ENCODE measurements at places on chromosomes 13 and 19.

GRCh38 chr19:34365463-34366401, 736 bp downstream of the GPI start:
- DNase-seq: no peak

- no peak for DNase-seq
These were observed 148.9 kb downstream of the SHISA2 start for GRCh38 chr13:25902891-25903341.

- DNase-seq: no peak
These were observed 184.2 kb downstream of the RFC3 start for GRCh38 chr13:34002141-34002540.

DNA sequence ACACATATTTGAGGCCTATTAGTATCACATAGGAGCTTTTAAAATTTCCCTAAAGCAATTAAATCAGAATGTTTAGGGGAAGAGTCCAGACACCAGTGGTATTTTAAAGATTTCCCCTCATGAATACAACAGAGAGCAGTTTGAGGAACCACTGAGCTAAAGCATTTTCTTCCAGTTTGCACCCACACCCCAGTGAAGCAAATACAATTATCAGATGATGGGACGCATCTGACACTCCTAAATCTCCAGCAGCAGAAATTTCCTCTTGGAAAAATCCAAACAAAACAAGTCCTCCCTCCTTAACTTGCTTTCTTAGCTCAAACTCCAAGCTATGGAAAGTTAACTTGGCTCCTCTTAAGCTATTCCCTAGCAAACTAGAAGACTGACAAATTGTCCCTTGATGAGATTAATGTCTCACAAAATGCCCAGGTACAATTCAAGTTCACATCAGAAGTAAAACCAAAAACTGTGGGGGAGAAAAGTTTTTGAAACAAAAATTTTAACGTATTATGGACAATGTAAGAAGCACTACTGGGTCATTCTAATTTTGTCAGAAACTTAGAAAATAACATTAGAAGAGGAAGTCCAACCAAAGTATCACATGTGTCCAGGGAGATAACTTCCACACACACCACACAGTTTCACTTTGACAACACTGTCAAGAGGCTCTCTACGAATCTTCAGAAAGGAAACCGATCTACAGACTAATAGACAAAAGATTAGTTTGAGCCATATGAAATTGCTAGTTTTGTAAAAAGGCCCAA, 74.1 kb downstream of the ABCC4 start:
- no peak for DNase-seq

- DNase-seq: no peak
These were observed 28.8 kb upstream of the RFC3 start for GRCh38 chr13:33789066-33789606.

DNA sequence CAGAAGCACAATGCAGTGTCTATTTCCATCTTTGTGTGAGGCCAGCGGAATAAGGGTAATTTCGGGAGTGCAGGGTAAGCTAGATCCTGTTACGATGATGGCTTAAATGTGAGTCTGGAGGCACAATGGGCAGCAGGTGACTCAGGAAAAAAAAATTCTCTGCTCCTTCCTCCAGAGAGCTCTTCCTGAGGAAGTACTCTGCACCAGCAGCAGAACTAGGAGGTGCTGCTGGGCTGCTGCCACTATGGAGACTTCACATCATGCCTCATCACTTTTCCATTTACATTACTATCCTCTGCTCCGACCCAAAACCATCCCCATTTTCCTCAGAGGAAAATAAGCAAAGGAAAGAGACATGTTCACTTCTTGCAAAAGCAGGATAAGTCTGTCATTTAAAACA, 282.0 kb downstream of the DNAJC15 start:
- no peak for DNase-seq

DNA sequence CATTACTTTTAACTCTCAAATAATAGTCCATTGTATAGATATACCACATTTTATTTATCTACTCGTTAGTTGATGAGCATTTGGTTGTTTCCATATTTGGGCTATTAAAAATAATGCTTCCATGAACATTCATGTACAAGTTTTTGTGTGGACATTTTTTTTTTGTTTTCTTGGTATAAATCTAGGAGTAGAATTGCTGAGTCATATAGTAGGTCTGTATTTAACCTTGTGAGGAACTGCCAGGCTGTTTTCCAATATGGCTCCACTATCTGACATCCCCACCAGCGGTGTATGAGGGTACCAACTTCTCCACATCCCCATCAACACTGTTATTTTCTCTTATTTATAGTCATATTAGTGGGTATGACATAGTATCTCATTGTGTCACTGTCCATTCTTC, 143.1 kb downstream of the RAP2A start:
- no peak for DNase-seq

DNA sequence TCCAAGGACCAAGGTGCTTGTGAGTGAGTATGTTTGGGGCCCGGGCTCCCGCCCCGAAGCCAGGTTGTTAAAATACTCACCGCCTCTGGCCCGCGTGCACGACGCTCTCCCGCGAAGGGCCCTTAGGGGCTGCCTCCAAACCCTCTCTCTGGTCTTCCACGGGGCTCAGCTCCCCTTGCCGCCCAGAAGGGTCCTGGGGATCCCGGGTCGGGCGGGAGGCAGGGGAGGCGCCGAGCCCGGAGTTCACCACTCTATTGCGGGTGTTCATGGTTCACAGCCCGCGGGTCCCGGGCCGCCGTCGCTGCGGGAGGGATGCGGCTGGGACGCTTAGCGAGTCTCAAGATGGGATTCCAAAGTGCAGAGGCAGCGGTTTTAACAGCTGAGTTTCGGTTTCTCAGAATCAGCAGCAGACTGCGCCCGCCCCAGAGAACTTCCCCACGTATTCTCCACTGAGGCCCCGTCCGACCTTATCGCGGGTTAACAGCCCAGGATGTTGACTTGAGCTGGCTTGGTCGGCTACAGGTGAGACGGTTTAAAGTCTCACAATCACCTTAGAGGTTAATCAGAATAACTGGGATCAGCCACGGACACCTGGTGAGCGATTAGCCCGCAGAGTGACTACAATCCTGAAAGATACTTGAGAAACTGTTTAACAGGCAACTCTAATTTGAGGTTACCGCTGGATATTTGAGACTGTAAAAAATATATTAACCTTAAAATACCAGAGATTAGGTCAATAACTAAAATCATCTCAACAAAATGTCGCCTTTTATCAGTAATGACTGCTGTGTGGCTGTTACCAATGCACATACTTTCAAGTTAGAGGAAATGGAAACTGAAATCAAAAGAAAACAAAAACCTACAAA, at the start of gene EPSTI1:
Gene EPSTI1, minus strand, starts transcription at position 344 of the 866 bp plus-strand sequence. Its CDS starts 76 bp downstream, at position 268.
- peak; percentile 62 for DNase-seq

GRCh38 chr19:32067685-32068084, 277.7 kb upstream of the ZNF507 start:
- no peak for DNase-seq

DNA sequence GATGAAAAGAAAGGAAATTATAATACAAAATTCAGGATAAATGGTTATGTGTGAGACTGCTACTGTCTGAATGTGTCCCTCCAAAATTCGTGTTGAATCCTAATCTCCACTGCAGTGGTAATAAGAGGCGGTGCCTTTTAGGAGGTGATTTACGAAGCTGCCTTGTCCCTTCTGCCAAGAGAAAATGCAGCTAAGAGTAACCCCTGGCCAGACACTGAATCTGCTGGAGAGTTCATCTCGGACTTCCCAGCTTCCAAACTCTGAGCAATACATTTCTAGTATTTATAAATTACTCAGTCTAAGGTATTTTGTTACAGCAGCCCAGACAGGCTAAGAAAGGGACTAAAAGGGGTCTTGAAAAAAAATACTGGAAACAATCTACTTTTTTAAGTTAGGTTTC, 152.6 kb downstream of the KLF12 start:
- no peak for DNase-seq

- DNase-seq: no peak
These were observed 2.8 kb downstream of the ZNF20 start for GRCh38 chr19:12137221-12137940.

- no peak for DNase-seq
These were observed 98.2 kb upstream of the C1QTNF9B start for GRCh38 chr13:23995283-23996073.

DNA sequence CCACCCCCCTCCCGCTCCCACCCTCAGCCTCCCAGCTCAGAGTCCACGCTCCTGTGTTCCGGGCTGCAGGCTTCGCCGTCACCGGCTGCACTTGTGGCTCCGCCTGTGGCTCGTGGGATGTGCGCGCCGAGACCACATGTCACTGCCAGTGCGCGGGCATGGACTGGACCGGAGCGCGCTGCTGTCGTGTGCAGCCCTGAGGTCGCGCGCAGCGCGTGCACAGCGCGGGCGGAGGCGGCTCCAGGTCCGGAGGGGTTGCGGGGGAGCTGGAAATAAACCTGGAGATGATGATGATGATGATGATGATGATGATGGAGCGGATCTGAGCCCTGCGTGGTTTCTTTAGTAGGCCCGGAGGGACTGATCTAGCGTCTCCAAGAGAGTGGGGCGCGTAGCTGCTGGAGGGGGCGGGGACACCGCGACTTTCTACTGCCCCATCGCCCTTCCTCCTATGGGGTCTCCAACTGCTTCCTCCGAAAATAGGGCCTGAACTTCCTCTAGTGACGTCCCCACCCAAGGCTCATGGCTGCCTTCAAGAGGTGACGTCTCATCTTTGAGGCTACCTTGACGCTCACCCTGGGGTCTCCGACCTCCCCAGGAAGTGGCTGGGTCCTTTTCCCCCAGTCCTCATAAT, 1.4 kb downstream of the RETN start:
- DNase-seq: no peak

- DNase-seq: no peak
These were observed 19.1 kb downstream of the ELL start for GRCh38 chr19:18502638-18503294.

DNA sequence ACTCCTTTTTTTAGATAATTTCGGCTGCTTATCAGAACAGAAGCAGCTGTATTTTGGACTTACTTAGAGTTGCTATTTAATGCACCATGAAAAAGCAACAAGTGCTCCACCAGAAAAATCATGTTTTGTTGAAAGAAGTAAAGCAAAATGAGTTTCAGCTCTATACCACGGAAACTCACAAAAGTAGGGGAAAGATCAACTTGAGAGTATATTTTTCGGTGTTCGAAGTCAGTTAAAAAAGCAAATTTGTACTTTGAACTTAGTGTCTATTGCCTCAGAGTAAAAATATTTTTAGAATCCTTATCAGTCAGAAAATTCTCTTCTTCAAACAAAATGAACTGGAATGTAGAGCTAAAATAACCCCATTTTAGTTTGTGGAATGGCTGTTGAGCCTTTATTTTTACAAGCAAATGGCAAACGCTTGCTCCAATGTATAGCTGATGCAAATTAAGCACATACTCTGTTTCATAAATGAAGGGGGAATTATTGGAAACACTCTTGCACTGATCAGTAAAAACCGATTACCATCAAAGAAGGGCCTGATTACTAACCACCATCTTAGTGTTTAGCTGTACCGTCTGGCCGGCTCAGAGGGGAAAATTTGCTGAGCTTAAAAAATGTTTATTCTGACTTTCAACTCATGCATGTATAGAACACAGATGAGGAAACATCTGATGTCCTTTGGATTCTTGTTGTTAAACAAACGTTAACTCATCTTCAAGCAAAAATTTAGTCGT, 540.7 kb downstream of the GPC6 start:
- DNase-seq: no peak

DNA sequence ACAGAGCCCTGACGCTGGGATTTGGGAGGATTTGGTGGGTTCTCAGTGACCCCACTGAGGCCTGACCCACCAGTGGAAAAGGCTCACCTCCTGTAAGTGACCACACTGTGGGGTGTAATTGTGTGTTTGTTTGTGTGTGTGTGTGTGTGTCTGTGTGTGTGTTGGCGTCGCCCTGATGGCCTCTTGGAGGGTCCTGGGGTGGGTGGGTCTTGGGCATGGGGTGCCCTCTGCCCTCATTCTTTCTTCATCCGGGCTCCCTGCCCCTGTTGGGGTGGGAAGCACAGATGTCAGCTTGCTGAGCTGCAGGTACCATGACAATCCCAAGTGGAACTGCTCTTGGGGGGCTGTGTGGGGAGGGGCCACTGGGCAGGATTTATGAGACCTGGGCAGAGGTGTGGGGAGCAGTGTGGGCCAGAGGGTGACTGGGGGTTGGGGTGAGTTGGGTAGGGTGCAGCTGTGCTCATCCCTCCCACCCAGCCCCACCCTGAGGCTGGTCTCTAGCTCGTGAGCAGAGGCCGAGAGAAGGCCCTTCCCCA, 22.8 kb downstream of the WTIP start:
- DNase-seq: no peak

GRCh38 chr13:99215184-99215830, 14.7 kb downstream of the UBAC2 start:
- no peak for DNase-seq

GRCh38 chr19:55386493-55386971, 800 bp downstream of the RPL28 start:
- DNase-seq: no peak

- DNase-seq: no peak
These were observed 55.2 kb downstream of the XPO4 start for GRCh38 chr13:20847296-20847695.

DNA sequence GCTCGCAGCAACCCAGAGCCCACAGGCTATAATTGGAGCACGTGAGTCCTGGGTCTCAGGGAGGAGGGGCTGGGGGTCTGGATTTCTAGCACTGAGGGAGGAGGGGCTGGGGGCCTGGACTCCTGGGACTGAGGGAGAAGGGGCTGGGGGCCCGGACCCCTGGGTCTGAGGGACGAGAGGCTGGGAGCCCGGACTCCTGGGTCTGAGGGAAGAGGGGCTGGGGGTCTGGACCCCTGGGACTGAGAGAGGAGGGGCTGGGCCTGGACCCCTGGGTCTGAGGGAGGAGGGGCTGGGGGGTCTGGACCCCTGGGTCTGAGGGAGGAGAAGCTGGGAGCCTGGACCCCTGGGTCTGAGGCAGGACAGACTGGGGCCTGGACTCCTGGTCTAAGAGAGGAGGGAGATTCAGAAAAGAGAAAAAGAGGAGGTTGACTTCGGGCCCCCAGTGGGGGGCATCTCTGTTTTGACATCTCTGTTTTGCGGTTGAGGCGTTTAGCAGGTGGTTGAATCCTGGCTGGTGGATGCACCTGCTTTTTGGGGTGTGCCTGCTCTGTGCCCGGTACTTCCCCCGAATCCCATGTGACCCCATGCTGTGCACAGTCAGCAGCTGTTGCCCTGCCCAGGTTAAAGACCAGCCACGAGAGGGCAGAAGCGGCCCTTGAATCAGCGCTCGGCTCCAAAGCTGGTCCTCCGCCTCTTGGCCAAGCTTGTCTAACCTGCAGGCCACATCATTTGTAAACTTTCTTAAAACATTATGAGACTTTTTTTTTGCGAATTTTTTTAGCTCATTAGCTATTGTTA, 10.5 kb downstream of the PVR start:
- peak; percentile 43 for DNase-seq

- DNase-seq: no peak
These were observed 215.1 kb downstream of the PCDH17 start for GRCh38 chr13:57846600-57847173.

DNA sequence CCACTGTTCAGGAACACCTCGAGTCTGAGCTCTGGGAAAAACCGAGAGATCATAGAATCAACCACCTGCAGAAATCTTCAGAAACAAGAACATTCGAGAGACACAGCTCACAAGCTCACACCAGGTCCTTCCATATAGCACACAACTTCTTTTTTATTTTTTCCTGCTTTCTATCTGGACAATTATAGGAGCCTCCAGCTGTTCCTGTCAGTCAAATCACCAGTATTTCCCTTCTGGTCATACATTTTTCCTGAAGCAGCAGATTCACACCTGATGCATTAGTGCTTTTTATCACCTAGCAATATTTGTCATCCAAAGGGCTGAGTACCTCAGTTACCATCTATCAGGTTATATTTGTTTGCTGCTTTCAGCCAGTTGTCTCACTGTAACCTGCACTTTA, 323.5 kb downstream of the FOXO1 start:
- DNase-seq: no peak

Data from stimulated activated CD8-positive, alpha-beta memory T cell treated with anti-CD3 and anti-CD28 coated beads, Interleukin-7, amount 100 ng/mL, for 48 hours (primary cell).